ENCODE measurements at places on chromosomes 16 and 17.

DNA sequence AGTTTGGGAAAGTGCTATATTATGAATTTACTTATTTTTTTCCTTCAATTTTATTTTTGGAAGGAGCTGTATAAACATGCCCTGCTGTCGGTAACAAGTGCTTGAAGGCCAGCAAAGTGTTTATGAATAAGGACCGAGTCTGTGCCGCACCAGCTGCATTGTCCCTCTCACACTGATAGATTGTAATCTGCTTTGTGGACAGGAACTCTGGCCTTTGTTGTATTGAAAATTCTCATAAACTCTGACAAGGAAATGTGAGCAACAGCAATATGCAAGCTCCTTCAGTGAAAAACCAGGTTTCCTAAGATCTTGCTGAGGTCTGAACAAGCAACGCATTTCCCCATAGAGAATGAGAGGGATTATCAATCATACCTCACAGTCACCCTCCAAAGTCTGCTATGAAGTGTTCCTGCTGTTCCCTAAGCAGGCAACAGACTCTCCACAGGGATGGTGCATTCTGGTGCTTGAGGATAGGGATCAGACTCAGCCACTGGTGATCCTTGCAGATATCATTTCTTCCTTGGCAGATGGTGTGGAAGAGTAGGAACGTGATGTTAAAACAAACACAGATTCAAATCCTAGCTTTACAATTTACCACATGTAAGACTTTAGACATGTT, 109.6 kb downstream of the KCNJ2 start:
- DNase-seq, result peak; percentile 26

- no peak for DNase-seq
Observed at GRCh38 chr17:41530062-41531048, 2.2 kb upstream of the KRT19 start.

DNA sequence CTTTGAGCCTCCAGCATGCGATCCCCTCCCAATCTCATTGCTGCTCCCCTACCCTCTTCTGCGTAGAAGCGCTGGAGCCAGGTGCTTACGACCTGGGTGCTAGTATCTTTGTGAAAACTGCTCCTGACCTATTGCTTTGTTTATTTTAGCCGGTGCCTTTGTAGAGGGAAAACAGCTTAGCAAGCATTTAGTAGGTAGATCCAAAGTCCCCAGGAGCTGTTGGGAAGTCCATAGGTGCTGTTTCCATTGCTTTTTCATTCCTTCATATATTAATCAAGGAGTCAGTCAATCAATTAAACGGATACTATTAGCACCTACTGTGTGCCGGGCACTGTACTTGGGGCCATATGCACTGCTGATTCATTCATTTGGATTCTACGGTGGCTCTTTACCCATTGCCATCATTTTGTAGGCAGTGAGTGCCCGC, 497.6 kb downstream of the WWOX start:
- DNase-seq, result no peak

- peak; percentile 51 for DNase-seq
Observed at GRCh38 chr17:81941484-81942166, 4.5 kb upstream of the PYCR1 start.

DNA sequence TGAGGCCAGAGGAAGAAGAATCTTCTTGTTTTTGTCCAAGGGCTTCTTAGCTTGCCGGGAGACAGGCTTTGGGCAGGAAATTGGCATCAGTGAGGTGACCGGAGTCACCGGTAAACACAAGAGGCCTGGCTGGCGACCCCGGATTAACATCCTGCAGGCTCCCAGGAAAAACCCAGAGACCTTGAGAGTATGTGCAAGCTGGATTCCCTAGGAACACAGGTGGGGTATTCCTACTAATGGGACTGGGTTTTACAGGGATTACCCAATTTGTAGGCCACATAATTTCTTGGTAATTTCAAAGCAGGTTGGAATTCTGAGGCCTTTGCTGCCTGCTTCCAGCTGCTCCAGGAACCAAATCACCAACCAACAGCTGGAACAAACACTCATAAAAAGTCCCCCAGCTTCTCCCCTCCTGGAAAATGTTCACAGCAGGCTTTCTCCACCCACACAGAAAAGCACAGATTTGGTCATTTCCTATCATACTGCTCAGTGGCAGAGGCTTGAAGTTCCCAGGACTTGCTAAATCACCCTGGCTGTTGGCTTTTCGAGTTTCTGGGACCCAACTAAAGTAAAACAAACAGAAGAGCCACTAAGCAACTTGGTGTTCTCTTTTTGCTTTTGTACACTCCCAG, 258.8 kb downstream of the IRF8 start:
- DNase-seq, result no peak

GRCh38 chr17:8465356-8465755, 29.7 kb downstream of the NDEL1 start:
- DNase-seq, result no peak

- no peak for DNase-seq
Observed at GRCh38 chr16:10895053-10895946, 18.3 kb downstream of the CIITA start.

DNA sequence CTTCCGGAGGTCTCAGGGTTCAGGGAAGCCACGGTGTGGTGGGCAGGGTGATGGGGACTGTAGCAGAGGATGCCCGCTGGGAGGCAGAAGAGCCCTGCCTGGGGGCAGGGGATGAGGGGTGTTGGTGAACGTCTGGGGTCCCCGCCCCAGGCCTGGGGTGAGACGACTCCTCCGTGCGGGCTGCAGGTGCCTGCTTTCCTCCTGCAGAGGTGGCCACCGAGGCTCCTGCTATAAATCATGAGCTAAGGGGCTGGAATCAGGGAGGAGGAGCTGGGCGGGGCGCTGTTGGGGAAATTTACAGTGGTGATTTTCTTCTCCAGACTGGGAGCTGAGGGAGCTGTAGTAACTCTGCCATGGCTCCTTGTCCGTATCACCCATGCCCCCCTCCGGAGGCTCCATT, 167.0 kb downstream of the MRM1 start:
- DNase-seq, result no peak

DNA sequence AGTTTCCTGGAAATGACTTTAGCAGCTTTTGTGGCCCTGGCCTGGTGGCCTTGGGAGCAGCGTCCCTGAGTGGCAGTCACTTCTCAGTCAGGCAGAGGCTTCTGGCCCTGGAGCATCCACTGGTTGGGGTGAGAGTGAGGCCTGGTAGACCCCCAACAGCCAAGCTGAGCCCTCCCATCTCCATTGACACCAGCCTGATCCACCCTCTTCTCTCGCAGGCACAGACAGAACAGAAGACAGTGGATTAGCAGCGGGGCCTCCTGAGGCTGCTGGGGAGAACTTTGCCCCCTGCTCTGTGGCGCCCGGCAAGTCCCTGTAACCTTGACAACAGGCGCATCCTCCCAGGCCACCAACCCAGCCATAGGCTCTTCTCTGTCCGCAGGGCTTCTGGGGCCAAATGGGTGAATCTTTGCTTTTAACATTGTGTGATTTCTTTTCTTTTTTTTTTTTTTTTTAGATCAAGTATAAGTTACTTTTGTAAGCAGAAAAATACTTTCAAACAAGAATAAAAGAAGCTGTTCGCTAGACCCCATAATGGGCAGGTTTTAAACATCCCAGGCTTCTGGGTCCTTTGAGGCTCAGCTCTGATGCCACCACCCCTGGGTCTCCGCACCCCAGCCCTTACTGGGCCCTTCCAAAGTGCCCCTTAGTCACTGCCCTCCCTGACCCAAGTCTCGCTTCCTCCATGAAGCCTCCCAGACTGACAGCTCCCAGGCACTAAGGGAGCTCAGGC, 12.7 kb upstream of the FLYWCH1 start:
- no peak for DNase-seq

GRCh38 chr17:73432624-73433190, 120.9 kb upstream of the CDC42EP4 start:
- DNase-seq, result no peak

DNA sequence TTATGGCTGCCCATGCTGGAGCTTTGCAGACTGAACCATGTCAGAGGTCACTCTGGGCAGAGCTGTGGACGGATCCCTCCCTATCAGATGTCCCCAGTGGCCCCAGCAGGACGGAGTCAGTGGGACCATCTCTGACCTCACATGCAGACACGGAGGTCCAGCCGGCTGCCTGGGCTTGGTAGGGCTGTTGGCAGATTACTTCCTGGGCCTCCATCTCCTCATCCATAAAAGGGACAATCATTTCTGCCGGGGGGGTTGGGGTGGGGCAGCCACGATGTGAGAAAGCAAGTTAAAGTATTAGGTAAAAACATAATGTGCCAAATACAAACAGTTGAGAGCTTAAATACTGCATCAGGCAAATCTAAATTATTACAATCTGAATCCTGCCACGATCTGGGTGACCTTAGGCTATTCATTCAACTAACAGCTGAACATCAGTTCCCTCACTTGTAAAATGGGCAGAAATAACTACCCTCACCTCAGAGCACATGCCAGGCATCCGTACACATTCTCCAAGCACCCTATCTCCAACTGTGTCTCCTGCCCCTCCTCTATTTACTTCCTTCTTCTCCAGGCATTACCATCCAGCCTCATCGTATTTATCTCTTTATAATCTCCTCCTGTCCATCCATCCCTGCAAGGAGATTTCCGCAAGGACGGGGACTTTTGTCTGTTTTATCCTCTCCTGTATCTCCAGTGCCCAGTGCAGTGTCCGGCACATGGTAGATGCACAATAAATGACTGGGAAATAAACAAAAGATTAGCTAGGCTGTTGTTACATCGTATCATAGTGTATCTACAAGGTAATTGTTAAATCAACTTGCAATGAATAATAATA, 192.3 kb upstream of the FOXF1 start:
- DNase-seq, result no peak

DNA sequence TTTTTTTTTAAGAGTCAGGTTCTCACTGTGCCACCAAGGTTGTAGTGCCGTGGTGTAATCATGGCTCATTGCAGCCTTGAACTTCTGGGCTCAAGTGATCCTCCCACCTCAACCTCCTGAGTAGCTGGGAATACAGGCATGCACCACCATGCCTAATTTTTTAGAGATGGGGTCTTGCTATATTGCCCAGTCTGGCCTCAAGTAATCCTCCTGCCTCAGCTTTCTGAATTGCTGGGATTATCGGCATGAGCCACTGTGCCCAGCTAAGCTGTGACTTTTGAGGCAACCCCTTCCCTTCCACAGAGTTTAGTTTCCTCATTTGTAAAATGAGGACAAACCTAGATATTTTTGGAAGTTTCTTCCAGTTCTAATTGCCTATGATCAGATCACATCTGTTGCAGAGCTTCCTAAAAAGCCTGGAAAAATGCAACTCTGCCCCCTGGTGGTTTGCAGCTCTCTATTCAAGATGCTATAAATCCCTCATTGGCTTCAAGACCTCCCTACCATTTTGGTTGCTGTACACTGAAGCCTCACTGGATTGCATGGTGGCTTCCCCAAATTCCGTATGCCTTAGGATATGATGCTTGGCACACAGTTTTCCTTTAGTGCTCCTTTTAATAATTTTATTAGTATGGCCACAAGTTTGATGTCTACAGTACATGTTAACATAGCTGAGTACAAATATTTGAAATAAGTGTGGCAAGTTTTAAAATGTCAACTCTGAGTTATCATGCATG, 19.3 kb downstream of the GDE1 start:
- peak; percentile 71 for DNase-seq

DNA sequence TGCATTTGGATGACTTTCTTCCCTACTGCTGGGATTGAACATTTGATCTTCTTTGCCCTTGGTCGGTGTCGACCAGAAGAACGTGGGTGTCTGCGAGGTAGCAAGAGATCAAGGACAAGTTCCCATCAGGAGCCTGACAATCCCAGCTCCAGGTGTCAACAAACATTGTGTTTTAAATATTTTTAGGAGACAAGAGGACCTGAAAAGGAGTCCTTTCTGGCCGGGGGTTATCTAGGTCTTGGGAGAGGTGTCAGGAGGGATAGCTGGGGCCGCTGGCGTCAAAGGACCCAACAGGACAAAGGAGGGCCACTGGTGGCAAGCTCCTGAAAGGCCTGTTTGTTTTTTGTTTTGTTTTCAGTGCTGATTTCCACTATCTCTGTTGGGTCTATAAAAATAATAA, 308.4 kb upstream of the ERCC4 start:
- no peak for DNase-seq

DNA sequence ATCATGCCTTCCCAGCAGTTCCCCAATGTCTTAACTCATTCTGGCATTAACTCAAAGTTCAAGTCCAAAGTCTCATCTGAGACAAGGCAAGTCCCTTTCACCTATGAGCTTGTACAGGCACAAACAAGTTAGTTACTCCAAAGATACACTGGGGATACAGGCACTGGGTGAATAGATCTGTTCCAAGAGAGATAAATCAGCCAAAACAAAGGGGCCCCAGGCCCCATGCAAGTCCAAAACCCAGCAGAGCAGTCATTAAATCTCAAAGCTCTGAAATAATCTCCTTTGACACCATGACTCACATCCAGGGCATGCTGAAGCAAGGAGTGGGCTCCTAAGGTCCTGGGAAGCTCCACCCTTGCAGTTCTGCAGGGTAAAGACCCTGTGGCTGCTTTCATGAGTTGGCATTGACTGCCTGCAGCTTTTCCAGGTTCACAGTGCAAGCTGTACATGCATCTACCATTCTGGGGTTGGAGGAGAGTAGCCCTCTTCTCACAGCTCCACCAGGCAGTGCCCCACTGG, 332.2 kb upstream of the KIF2B start:
- no peak for DNase-seq

DNA sequence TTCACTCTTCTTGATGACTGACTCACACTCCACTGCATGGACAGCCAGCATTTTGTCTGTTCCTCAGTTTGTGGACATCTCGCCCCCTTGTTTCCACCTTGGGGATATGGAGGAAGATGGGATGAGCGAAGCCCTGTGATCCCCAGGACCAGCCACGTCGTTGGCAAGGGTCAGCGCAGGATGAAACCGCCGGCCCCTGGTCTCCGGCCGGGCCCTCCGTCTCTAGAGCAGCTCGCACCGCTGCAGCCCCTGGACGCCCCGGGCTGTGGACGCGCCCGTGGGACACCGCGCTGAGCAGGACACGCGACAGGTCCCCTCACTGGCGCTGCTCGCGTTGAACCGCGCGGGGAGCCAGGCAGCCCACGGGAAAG, 604 bp upstream of the ZC3H18 start:
- peak; percentile 31 for DNase-seq

DNA sequence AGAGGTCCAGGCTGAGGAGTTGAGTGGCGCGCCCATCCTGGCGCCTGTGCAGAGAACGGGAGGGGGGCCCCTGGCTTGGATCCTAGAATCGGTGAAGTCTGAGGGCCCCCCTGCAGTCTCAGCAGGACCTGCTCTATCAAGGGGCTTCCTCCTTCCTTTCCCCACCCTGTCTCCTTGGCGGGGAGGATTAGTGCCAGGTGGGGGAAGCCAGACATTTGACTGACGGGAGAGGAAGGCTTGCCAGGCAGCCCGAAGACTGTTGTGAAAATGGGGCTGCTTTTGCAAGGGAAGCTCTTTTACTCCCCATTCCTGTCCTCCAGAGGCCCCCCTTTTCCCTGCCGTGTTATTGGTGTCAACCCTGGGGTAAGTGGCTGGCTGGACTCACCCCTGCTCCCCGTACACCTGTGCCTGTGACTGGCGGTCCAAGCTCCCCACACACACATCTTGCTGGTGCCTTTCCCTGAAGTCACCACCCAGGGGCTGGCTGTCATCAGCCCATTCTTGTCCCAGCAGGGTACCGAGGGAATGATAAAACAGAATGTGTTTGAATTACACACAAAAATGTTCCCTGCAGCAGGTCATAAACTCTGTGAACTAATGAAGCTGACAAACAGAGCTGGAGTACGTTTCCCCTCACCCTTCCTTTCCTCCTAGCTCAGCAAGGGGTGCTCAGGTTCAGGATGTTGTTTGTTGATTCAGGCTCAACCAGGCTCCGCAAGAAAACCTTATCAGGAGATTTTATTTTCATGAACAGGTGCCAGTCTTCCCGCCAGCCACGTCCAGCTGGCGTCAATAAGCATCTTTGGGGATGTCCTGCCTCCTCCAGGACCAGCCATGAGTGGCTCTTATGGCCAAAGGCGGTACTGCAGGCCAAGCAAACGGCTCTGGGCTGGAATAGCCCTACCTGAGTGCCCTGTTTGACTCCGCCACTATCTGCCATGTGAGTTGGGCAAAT, 4.4 kb upstream of the ARMC7 start:
- peak; percentile 51 for DNase-seq

Data from head of caudate nucleus (tissue), 42 donors.